ENCODE measurements at places on chromosomes 6 and 20.

GRCh38 chr20:62454904-62455636, 20.7 kb downstream of the GATA5 start:
- DNase-seq = no peak

- DNase-seq = no peak
Observed at GRCh38 chr6:4802312-4802935, 26.2 kb downstream of the CDYL start.

GRCh38 chr6:14763139-14763538, 482.7 kb upstream of the JARID2 start:
- DNase-seq = no peak

GRCh38 chr20:59471653-59472421, 132.5 kb upstream of the PHACTR3 start:
- DNase-seq = no peak

DNA sequence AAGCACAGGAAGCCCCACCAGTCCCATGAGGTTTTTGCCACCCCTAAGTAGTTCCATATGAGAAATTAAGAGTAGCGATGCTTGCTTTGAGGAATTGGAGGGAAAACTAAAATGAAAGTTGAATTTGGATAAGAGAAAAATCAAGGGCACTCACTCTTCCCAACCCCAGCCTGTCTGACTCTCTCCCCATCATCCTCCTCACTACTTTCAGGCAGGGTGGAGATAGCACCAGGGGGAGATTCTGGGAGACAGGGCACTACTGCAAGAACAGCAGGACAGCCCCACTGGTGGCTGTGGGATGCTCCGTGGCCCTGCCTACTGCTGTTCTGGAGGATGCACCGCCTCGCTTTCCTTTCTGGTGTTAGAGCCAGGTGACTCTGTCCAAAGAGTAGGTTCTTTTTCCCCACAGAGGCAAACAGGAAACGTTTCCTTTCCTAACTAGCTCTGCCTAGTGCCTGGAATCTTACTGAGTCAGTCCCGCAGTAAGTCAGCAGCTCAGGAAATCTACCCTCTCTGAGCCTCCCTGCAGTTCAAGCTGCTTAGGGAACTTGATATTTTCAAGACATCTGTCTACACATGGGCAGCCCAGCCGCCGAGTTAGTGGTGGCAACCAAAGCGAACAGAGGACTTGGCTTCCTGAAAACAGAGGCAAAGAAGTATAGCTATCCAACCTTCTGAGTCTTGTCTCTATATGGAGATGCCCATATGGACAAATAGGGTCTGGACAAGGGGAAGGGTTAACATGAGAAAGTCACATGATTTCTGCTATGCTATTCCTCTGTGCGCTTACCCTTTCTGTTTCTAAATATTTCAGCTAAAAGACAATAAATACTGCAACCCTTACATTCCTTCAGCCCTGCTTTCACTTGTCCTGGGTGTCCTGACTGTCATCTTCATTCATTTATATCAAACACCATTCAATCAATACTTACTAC, 11.4 kb downstream of the HLA-E start:
- no peak for DNase-seq

DNA sequence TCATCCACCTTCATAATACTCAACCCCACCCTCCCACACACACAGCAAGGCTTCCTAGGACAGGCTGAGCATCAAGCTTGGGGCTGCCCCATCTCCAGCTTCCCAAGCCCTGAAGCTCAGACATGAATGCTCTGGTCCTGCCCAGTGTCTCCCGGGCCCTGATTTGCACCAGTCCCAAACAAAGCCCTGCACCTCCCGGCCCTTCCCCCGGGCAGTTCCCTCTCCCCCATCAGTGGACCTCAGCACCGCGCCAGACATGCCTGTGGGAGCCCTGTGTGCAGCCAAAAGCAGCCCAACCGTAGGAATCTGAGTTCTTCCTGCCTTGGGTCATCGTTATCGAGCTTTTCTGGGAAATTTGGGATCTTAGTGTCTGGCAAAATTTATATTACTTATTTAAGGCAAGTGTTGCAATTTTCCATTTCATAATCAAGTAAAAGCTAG, 63.5 kb downstream of the THBS2 start:
- DNase-seq = peak; percentile 87

- no peak for DNase-seq
Observed at GRCh38 chr6:162200041-162200440, 527.5 kb downstream of the PRKN start.

DNA sequence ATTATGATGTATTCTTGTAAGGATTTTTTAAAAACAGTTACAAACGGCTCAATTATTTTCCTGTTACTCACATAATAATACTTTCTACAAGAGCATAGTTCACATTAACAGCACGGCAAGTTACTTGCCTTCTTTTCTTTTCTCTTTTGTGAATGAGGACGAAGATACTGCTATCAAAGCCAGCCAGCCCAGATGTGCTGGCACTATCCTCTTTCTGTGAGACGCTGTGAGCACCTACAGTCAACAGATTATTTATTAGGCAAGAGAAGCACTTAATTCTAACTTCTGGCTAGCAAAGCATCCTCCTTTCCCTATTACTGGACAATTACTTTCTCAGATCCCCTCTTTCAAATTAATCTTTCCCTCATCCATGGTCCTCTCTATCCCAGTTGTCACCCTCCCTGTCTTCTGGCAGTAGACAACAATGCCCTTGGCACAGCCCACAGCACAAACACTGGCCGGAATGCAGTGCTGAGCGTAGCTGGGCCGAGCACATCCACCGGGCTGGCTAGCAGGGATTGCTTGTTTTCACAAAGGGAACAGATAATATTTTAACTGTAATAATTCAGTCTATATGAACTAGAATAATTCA, 262.1 kb downstream of the FOXC1 start:
- peak; percentile 46 for DNase-seq
